ENCODE measurements at places on chromosomes 11 and 22. TPM values are rescaled to one million over a fixed set of nuclear protein-coding genes. Genes with fewer than 3 reads are reported as not detected.

DNA sequence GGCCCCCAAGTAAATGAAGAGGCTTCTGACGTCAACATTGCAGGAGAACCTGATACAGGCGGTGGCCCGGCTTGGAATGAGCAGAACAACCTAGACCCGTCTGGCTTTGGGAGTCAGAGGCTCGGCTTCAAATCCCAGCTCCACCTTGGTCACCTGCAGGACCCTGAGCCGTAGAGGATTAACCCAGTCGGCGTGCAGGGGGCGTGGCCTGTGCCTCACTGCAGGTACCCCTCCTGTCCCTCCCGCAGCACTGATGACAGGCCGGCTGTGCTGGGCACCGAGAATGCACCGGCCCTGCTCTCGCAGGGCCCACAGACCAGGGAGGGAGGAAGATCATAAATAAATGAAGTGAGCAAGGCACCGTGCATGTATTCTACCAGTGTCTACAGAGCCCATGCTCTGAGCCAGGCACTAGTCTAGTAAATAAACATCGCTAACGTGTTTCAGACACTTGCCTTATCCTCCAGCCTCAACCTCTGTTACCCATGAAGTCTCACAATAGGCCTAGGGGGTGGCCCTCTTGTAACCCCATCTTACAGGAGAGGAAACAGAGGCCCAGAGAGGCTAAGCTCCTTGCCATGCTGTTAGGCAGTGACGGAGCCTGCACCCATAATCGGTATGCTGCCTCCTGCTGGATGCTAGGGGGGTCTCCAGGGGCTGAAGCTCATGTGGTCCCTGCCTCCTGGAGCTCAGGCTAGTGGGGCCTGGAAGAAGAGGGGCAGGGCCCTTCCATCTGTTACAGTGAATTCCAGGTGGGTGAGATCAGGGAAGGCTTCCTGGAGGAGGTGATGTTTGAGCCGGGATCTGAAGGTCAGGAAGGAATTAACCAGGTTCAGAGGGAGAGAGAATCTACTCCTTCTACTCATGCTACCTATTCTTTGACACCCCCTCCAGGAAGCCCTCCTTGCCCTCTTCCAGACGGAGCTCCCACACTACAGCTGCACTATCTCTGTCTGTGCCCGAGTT is 53.4 kb downstream of the RTL6 start:
- no peak for DNase-seq

GRCh38 chr11:30990625-30991296 is 378.8 kb downstream of the DCDC1 start:
- no peak for DNase-seq

- DNase-seq = peak; percentile 64
Measured at GRCh38 chr22:36839356-36840073, 21.3 kb upstream of the NCF4 start.

GRCh38 chr11:121478895-121479697 is 26.3 kb upstream of the SORL1-AS1 start:
- peak; percentile 20 for DNase-seq

DNA sequence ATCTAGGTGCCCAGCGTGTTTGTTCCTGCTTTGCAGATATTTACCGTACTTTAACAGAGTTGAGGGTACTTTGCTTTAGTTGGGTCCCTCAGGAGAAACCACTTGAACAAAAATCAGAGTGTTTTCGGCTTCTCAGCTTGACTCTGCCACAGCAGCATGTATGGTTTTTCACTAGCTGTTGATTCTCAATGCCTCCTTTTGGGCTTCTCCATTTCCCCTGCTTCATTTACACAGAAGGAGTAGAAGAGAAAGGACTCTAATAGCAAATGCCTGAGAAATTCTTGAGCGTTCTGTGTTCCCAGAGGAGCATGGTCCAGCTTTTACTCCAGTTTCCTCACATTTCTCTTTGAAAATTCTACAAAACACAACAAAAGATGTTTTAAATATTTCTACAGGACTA is 252.1 kb upstream of the CCDC179 start:
- DNase-seq = no peak

GRCh38 chr11:65806979-65807378 is 20.1 kb downstream of the OVOL1 start:
- DNase-seq = no peak

DNA sequence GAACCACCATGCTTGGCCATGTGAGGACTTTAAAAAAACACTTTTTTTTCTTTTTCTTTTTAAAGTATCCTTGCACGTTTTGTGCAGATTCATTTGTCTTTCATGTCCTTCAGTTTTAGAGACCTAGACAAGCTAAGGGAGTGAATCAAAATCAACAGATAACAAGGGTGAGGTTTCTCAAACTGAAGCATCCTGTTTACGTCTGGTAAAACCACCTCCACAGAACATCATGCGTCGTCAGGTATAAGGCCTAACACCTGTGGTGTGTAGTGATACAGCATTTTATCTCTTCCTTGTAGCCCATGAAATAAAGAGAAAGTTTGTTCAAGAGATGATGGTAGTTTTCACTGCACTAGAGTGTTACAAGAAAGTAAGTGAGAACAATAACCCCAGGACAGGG is 26.3 kb upstream of the CSF2RB start:
- DNase-seq = no peak

GRCh38 chr22:31490496-31490925 is 869 bp upstream of the EIF4ENIF1 start:
- peak; percentile 96 for DNase-seq

- peak; percentile 89 for DNase-seq
Measured at GRCh38 chr11:118572061-118572980, at the start of gene ARCN1. Gene ARCN1 (plus strand): TSS chr11:118572409. CDS start chr11:118572548, 139 bp downstream.

DNA sequence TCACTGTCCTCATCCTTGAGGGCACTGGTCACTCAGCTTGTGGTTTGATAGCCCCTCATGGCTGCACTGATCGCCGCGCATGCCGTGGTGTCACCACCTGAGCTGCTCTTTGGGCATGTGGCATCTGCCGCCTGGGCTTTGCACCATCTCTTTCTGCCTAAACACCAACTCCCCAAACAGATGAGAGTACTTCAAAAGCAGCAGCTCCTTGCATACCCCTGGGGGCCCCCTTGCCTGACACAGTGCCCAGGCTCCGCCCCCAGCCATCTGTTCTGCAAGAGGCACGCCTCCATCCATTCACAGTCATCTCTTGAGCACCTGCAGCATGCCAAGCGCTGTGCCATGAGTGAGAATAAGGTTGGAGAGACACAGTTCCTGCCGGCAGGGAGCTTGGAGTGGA is 104.5 kb upstream of the B3GAT1 start:
- no peak for DNase-seq

DNA sequence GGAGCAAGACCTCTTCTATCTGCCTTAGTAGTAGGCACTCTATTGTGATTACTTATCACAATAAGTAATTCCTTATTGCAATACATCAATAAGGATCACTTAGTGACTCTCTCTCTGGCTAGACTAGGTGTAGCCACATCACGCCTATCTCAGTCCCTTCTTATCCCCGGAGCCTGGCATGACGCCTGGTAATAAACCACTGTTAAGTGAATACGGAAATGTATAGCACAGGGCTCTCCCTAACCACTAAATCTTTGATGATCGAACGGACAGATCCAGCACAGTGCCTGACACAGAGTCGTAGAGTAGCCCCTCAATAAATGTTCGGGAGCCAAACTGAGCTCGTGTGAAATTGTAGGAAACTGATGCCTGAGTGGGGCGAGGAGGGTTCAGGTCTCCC is 143.3 kb downstream of the FBXO7 start:
- DNase-seq = no peak

GRCh38 chr11:122157653-122158161 is 41.7 kb upstream of the BLID start:
- no peak for DNase-seq

DNA sequence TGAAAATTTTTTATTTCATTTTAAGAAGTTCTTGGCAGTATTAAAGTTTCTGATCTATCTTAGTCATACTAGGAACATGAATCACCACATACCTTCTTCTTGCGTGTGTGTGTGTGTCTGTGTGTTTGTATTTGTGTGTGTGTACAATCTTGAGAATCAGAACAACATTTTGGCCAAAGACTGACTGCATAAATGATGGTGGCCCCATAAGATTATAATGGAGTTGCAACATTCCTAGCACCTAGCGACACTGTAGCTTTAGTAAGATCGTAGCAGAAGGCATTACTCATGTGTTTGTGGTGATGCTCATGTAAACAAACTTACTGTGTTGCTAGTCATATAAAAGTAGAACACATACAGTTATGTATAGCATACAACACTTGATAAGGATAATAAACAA is 205.4 kb downstream of the FAM76B start:
- no peak for DNase-seq

- DNase-seq = no peak
Measured at GRCh38 chr11:92424281-92424680, 199.7 kb downstream of the FAT3 start.

MMP12 gene
- total RNA-seq = not detected

PATE4 gene
- total RNA-seq = not detected

LRRC55 gene
- not detected for total RNA-seq

SELENOH gene
- 153 TPM for total RNA-seq

FBLN1 gene
- total RNA-seq = not detected

Measured in B cell (primary cell).